ENCODE measurements at places on chromosomes 13 and 19. TPM values are rescaled to one million over a fixed set of nuclear protein-coding genes. Genes with fewer than 3 reads are reported as not detected.

The SLC5A5 gene
- total RNA-seq: not detected

The DCUN1D2 gene
- total RNA-seq: 13.0 TPM

The IFNL1 gene
- total RNA-seq: not detected

DNA sequence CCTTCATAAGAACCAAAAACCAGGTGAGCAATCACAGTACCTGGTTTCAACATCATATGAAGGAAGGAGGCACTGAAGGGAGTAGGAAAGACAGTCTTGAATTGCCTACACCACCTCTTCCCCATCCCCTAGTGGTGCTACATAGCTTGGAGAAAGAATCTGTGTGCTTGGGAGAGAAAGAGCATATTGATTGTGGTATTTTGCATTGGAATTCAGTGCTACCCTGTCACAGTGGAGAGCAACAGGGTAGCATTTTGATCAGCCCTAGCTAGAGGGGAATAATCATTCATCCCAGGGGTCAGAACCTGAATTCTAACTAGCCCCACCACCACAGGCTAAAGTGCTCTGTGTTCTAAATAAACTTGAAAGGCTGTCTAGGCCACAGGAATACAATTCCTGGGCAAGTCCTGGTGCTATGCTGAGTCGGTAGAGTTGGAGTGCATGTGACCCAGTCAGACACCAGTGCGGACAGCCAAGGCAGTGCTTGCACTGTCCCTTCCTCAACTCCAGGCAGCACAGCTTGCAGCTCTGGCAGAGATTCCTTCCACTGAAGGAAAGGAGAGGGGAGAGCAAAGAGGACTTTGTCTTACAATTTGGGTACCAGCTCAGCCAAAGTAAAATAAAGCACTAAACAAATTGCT, 158.7 kb downstream of the VWA8 start:
- DNase-seq: no peak

- no peak for DNase-seq
Measured at GRCh38 chr13:67296511-67296910, 66.4 kb upstream of the PCDH9 start.

DNA sequence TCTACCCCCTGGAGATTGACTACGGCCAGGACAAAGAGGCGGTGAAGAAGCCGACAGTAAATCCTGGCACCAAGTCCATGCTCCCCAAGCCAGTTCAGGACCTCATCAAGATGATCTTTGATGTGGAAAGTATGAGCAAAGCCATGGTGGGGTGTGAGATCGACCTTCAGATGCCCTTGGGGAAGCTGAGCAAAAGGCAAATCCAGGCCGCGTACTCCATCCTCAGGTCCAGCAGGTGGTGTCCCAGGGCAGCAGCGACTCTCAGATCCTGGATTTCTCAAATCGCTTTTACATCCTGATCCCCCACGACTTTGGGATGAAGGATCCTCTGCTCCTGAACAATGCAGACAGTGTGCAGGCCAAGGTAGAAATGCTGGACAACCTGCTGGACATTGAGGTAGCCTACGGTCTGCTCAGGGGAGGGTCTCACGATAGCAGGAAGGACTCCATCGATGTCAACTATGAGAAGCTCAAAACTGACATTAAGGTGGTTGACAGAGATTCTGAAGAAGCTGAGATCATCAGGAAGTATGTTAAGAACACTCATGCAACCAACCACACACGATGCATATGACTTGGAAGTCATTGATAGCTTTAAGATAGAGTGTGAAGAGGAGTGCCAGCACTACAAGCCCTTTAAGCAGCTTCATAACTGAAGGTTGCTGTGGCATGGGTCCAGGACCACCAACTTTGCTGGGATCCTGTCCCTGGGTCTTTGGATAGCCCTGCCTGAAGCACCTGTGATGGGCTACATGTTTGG, 24.0 kb upstream of the ANKRD10 start:
- no peak for DNase-seq

GRCh38 chr19:29439688-29440550, 85.9 kb upstream of the VSTM2B start:
- no peak for DNase-seq

- DNase-seq: no peak
Measured at GRCh38 chr13:43544011-43544410, 242.8 kb downstream of the ENOX1 start.

- DNase-seq: no peak
Measured at GRCh38 chr13:93900731-93901130, 578.8 kb downstream of the DCT start.

- DNase-seq: no peak
Measured at GRCh38 chr13:113601166-113602070, 16.9 kb downstream of the TFDP1 start.
